ENCODE measurements at places on chromosomes 12 and 14. TPM values are rescaled to one million over a fixed set of nuclear protein-coding genes. Genes with fewer than 3 reads are reported as not detected.

DNA sequence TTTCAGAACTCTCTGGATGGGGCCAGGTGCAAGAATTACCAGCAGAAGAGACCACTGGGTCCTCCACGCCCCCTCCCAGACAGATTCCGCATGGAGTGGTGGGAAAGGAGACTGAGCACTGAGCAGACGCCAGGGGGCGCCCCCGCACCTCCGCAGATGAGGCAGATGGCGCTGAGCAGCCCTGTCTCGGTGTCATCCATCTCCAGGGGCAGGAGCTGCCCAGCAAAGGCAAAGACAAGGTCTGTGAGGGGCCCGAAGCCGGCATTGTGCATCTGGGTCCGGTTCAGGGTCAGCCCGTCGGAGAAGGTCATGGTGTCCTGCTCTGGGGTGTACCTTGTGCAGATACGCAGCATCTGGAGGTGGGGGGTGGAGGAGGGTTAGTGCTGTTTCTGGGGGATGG is 6.3 kb upstream of the ITGB7 start:
- peak; percentile 70 for DNase-seq
- H3K27me3 ChIP-seq, result no peaks in the 10 kb centered on the region
- H3K4me1 ChIP-seq, result no peaks in the 10 kb centered on the region
- peaks cover 67% of the 10 kb centered on the region for H3K36me3 ChIP-seq
- no peak overlapping the region for H3K27ac ChIP-seq

- no peaks in the 10 kb centered on the region for H3K36me3 ChIP-seq
- no peak overlapping the region for H3K4me3 ChIP-seq
Measured at GRCh38 chr12:56898938-56899337, 35.3 kb downstream of the SDR9C7 start.

- H3K36me3 ChIP-seq, result no peaks in the 10 kb centered on the region
- no peaks in the 10 kb centered on the region for H3K4me1 ChIP-seq
- H3K27ac ChIP-seq, result no peak overlapping the region
- H3K27me3 ChIP-seq, result no peaks in the 10 kb centered on the region
- DNase-seq, result no peak
- H3K4me3 ChIP-seq, result no peak overlapping the region
Measured at GRCh38 chr14:22252686-22253085, 336.3 kb downstream of the DAD1 start.

The GRIN2B gene
- total RNA-seq, result 1.7 TPM

The MOK gene
- 28.4 TPM for total RNA-seq

Measured in tibial nerve (tissue), 4 donors.